Kidney tubule cell (primary cell): ENCODE measurements at places on chromosomes 4 and X.
A peak's percentile ranks its signal among the peaks of the same experiment; 100 is the strongest.

GRCh38 chrX:130158311-130158710, 7.3 kb downstream of the AIFM1 start:
- DNase-seq = no peak

GRCh38 chrX:17656556-17656955, 80.7 kb upstream of the SCML1 start:
- DNase-seq = no peak

GRCh38 chrX:75968293-75968692, 183.2 kb upstream of the MAGEE2 start:
- DNase-seq = no peak

DNA sequence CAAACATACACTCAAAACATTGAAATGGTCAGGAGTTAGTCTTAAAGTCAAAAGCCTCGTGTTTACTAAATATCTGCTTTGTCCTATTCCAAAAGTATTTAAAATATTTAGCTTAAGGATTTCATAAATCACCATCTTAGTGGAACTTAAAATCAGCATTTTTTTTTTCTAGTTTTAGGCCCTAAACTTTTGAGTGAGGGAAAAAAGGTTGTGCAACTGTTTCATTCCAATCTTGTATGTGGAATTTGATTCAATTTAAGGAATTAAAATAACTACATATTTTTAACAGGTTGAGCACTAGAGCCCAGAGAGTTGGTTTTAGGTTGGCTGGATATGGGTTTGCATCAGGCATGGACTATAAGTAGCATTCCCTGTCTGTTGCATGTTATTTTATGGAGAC, 35.7 kb upstream of the ANK2 start:
- no peak for DNase-seq

- no peak for DNase-seq
Observed at GRCh38 chrX:115364670-115365069, 75.2 kb downstream of the LUZP4 start.

- DNase-seq = peak; percentile 14
Observed at GRCh38 chr4:75989846-75990528, 758 bp downstream of the SDAD1 start.

GRCh38 chr4:24927049-24927448, 14.2 kb upstream of the CCDC149 start:
- DNase-seq = no peak

DNA sequence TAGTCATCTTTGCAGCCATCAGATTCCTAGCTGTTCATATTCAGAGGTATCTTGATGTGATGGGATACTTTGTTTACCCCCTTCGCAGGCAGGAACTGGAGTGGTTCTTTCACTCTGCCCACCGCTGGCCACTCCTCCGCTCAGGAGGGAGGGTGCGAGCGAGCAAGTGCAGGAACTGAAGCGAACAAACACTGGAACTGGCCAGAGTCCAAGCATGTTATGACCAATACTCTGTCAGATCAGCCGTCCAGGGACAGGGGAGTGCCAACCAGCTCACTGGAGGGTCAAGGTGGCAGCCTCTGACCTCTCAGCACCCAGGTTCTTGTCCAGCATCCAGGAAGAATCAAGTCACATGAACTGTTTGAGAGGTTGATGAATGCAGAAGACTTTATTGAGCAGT, 18.0 kb upstream of the MANBA start:
- peak; percentile 81 for DNase-seq
